ENCODE measurements at places on chromosomes 1 and 21.
A peak's percentile ranks its signal among the peaks of the same experiment; 100 is the strongest.

DNA sequence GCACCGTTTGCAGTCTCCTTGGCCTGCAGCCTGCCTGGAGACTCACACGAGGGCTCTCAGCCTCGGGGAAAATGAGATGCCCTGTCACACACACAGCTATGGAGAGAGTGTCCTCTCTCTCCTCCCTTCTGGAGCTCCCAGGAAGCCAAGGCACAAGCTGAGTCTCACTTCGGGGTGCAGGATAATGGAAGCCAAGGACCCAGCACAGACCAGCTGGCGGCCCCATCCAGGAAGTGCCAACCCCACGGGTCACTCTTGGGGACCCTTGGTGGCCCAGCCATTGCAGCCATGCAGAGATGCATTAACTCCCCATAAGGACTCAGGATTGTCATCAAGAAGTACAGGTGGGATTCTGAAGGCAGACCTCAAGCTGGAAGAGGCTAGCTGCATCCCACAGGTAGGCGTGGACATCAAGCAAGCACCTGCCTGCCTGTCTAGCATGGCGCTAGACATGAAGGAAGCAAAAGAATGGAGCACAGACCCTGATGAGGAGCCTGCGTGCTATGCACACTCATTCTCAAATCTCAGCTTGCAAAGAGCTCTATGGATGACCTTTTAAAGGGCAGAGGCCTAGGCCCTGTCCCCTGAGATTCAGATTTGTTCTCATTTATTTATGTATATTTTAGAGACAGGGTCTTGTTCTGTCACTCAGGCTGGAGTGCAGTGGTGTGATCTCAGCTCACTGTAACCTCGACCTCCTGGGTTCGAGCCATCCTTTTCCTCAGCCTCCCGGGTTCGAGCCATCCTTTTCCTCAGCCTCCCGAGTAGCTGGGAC lies 49.9 kb downstream of the IRF2BP2 start:
- DNase-seq: no peak

- no peak for DNase-seq
These were observed 135.9 kb upstream of the DPYD start for GRCh38 chr1:98056781-98057180.

DNA sequence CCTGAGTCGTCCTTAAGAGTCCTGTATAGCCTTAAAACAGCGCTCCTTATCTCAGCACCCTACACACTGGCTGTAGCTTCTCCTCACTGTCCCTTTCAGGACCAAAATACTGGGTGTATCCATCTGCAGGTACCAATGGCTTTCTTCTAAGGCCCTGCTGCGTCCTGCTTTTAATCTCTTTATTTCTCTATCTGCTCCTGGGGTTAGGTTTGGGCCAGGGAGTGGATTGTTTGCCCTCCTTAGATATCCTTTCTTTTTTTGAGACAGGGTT lies 12.1 kb downstream of the IL6R start:
- no peak for DNase-seq

GRCh38 chr1:224815647-224816046 lies 113.8 kb upstream of the DNAH14 start:
- DNase-seq: no peak

- no peak for DNase-seq
These were observed 45.2 kb downstream of the AJAP1 start for GRCh38 chr1:4699376-4700301.

GRCh38 chr1:20375563-20375962 lies 84.9 kb downstream of the VWA5B1 start:
- DNase-seq: no peak

DNA sequence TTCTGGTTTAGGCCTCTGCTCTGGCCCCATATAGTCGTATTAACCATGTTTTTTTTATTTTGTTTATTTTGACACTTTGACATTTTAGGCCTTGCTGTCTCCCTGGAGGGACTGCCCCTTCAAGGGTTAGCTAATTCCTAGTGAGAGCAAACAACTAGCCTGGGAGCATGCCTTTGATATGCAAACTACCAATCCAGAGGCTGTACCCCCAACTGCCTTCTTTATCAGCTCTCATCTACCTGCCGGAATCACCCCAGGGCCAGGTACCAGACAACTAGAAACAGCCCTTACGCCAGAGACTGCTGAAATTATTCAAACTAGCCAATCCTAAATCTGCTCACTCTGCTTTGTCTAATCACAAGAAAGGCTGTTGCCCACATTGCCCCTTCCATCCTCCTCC lies 13.0 kb upstream of the ST6GALNAC5 start:
- peak; percentile 80 for DNase-seq

GRCh38 chr1:152111515-152111968 lies 3.7 kb downstream of the TCHH start:
- DNase-seq: peak; percentile 70

DNA sequence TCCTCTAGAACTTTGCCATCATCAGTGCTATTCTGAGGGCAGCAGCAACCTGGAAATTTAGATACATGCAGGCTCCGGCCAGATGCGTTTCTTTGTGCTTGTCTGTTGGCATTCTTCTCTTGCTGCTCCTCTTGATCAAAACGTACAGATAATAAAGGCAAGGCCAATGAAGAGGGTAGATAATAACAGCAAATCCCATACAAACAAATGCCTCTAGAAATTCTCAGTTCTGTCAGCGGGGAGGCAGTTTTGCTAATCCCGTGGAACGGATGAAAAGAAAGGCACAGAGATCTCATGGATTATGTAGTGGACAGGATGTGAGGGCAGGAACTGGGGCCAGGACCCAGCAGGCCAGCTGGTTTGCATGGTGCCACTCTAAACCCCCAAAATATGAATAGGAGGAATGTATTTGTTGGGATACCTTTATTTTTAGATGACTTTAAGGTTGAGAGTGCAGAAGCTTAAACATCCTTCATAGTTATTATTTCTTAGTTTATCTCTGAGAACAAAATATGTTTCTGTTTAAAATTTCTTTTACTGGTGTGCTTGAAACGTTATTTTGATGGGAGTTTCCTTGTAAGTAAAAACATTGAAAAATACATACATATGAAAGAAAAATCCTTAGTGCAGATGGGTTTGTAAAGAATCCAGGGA lies 1.5 kb downstream of the ITSN1 start:
- DNase-seq: no peak

- no peak for DNase-seq
These were observed 15.6 kb upstream of the MYOCOS start for GRCh38 chr1:171606402-171606941.

DNA sequence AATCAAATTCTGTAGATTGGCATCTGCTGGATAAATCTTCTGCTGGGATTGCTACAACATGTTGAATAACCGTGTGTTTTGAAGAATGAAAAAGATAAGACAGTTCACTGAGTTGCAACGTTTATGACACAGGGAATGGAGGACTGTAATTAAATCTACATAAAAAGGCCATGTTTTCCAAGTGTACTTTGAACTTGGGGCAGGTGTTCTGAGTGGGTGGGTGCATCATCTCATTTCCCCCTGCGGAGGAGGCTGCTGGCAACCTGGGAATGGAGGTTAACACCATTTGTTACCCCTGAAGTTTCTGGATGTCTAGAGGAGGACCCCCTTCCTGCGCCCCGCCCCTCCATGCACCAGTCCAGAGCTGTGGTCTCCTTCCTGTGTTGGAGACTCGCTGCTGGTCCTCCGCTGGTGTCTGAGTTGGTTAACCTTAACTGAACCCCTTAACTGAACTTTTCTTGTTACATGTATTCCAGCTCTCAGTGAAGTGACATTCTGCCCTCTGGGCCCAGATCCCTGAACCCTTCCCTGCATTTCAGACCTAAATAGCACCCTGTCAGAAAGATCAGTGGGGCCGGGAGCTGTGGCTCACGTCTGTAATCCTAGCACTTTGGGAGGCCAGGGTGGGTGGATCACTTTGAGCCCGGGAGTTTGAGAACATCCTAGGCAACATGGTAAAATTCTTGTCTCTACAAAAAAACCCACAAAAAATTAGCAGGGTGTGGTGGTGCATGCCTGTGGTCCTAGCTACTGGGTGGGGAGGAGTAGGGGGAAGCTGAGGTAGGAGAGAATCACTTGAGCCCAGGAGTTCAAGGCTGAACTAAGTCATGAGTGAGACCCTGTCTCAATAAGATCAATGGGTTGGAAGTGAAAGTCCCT lies 31.8 kb downstream of the UCK2 start:
- peak; percentile 67 for DNase-seq

- no peak for DNase-seq
These were observed 18.2 kb downstream of the CNTN2 start for GRCh38 chr1:205061227-205061626.
